ENCODE measurements at places on chromosomes 12 and 14. TPM values are rescaled to one million over a fixed set of nuclear protein-coding genes. Genes with fewer than 3 reads are reported as not detected.

MYRFL gene
- total RNA-seq, result 0.42 TPM

DIO2 gene
- 0.41 TPM for total RNA-seq

TMEM179 gene
- 19.4 TPM for total RNA-seq

- no peak overlapping the region for H3K4me3 ChIP-seq
- no peak for DNase-seq
- no peak overlapping the region for H3K27ac ChIP-seq
- H3K4me1 ChIP-seq, result peaks cover 19% of the 10 kb centered on the region
- peaks cover 17% of the 10 kb centered on the region for H3K27me3 ChIP-seq
Measured at GRCh38 chr14:90091393-90091792, 29.6 kb downstream of the KCNK13 start.

GRCh38 chr12:41536813-41537490 lies 348.8 kb downstream of the PDZRN4 start:
- no peak for DNase-seq
- no peaks in the 10 kb centered on the region for H3K27me3 ChIP-seq
- H3K4me1 ChIP-seq, result peaks cover 15% of the 10 kb centered on the region
- H3K36me3 ChIP-seq, result no peaks in the 10 kb centered on the region

- H3K4me3 ChIP-seq, result no peak overlapping the region
- no peaks in the 10 kb centered on the region for H3K27me3 ChIP-seq
- peaks cover 4% of the 10 kb centered on the region for H3K36me3 ChIP-seq
- H3K27ac ChIP-seq, result no peak overlapping the region
Measured at GRCh38 chr12:105455261-105455660, 124.8 kb downstream of the C12orf75 start.

GRCh38 chr12:104568935-104569334 lies 112.2 kb downstream of the CHST11 start:
- no peak overlapping the region for H3K4me3 ChIP-seq
- no peak for DNase-seq
- peaks cover 8% of the 10 kb centered on the region for H3K36me3 ChIP-seq
- no peaks in the 10 kb centered on the region for H3K27me3 ChIP-seq
- H3K4me1 ChIP-seq, result no peaks in the 10 kb centered on the region
- no peak overlapping the region for H3K27ac ChIP-seq

DNA sequence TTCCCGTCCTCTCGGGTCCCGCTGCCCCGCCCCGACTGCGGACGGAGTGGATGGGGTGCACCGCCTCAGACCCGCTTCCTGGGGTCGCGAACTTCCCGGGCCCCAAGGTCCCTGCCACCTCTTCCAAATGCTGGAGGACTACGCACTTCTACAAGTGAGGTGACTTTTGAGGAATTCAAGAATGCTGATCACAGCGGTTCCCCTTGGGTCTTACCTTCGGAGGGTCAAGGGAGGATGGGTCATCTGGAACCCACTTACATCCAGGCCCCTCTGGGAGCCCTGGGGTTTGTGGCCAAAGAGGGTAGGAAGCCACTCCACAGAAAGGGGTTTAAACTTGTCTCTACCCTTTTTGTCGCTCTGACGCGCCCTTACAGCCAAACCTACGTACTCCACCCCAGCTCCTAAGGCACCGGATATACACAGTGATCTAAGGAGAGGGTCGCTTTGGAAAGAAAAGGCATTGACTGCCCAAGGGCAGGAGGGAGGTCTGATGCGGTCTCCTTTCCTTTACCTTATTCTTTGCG lies 532 bp upstream of the PRKD1 start:
- peaks cover 22% of the 10 kb centered on the region for H3K4me1 ChIP-seq
- H3K36me3 ChIP-seq, result no peaks in the 10 kb centered on the region
- no peak overlapping the region for H3K27ac ChIP-seq
- no peak for DNase-seq

DNA sequence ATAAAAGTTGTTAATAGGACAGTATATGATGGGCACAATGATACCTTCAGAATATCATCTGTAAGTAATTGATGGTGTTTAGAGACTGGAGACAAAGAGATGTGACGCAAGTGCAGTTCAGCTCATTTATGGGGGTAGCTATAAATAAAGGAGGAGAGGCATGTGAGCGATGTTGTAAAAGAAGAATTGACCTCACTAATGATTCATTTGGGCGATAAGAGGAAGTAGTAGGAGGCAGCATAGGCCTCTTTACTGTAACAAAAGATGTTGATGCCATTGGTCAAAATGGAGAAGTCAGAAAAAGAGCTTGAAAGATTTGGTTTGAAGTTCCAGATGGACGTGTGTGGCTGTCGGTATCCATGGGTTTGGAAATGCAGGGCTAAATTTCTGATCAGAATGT lies 70.0 kb downstream of the FLRT2 start:
- peaks cover 2% of the 10 kb centered on the region for H3K36me3 ChIP-seq
- H3K4me1 ChIP-seq, result peaks cover 21% of the 10 kb centered on the region
- H3K4me3 ChIP-seq, result no peak overlapping the region
- DNase-seq, result no peak

GRCh38 chr12:99695050-99695449 lies 47.5 kb downstream of the GARIN6 start:
- H3K4me1 ChIP-seq, result peaks cover 5% of the 10 kb centered on the region
- H3K36me3 ChIP-seq, result no peaks in the 10 kb centered on the region
- no peak for DNase-seq

DNA sequence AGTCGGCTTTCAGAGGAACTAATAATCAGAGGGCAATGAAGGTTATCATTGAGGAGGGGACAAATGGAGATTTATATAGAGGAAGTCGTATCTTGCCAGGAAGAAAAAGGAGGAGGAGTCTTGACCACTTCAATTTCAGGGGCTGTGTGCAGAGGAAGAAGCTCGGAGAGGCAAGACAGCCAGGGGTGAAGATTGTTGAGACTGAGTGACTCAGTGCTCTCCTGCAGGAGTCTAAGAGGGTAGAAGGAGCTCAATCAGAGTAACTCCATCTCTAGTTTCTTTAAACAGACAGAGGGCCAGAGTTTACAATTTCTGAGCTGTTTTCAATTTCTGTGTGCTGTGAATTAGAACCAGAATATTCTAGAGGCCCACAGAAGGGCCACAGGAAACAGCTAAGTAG lies 439.3 kb upstream of the PRICKLE1 start:
- H3K27ac ChIP-seq, result no peak overlapping the region
- peaks cover 2% of the 10 kb centered on the region for H3K36me3 ChIP-seq
- DNase-seq, result no peak
- no peaks in the 10 kb centered on the region for H3K27me3 ChIP-seq

GRCh38 chr14:90760591-90761316 lies 55.5 kb downstream of the TTC7B start:
- H3K4me3 ChIP-seq, result no peak overlapping the region
- peaks cover 2% of the 10 kb centered on the region for H3K27me3 ChIP-seq
- no peak for DNase-seq
- H3K27ac ChIP-seq, result no peak overlapping the region
- peaks cover 5% of the 10 kb centered on the region for H3K4me1 ChIP-seq
